Activated CD8-positive, alpha-beta T cell treated with anti-CD3 and anti-CD28 coated beads for 36 hours (primary cell): ENCODE measurements at places on chromosomes 7 and 10.

GRCh38 chr10:110081911-110082310 lies 74.1 kb downstream of the ADD3 start:
- DNase-seq, result no peak

DNA sequence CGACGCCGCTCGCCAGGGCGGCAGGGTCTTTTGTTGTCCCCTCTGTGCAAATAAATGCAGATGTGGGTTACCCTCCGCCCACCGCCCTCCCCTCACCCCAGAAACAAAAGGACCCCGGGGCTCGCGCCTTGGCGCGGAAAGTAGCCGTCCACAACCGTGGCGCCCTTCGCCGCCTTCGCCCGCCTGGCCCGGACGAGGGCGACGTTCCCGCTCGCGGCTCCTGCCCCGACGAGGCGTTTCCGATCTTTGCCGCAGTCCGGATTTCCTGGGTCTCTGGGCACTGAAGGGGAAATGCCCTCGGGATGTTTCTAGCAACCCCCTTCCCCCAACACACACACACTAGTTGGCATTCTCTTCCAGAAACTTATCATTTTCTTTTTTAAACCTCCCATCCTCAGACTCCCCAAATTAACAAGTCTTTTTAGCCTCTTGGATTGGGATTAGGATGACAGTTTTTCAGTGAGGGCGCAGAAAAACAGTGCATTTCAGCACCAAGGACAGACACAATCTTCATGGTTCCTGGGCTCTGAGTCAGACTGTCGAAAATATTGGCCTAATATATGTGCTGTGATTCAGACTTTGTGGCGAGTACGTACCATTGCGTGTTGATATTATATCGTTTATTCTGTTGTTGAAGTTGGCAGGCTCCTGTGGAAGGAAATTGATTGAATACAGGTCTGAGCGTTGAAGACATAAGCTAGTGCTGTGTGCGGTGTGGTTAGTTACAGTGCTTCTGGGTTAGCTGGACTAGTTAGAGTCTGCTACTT lies 771 bp downstream of the PHYHIPL start:
- DNase-seq, result no peak

GRCh38 chr10:75553550-75553949 lies 122.1 kb downstream of the LRMDA start:
- no peak for DNase-seq

DNA sequence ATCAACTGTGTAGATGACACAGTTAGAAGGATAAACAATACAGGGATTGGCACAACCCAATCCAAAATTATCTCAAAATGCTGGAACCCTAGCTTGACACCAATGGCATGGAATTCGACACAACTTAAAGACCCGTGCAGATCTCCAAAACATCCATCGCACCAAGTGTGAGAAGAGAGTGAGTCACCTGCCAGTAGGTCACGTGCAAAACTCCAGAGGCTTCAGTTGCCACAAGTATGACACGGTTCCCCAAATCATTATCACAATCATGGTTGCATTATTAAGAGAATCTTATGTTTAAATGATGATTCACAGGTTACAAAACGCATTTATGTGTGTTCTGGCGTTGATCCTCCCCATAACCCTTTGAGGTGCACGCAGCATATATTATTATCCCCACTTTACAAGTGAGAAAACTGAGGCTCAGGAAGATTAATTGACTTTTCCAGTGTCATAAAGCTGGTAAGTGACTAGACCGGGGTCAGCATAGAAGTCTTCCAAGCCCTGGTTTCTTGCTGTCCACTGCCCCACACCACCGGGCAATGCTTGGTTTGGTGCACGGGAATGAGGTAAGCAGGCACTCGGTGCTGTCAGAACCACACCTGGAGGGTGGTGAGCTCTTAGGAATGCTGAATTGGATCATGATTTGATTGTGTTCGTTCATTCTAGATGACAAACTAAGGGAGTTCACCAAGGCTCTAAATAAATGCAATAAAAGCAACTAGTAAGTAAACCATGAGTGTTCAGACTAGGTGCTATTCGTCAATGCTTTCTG lies 23.6 kb upstream of the STK17A start:
- no peak for DNase-seq

DNA sequence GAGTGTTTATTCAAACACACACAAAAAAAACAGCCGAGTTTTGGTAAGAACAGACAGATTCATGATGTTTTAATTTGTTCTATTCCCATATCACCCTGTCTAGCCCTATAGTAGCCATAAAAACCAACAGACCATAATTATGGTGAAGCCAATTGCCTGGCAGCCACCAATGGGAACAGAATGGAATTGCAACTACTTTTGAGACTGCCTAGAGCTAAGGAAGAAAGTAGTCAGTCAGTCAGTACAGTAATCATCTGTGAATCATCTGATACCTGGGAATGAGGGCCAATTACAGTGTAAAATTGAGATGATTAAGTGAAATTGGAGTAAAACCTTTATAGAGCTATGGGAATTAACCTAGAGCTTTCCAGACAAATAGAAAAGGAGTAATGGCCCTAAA lies 952.7 kb upstream of the KCND2 start:
- no peak for DNase-seq
